ENCODE measurements at places on chromosomes 2 and 18.

DNA sequence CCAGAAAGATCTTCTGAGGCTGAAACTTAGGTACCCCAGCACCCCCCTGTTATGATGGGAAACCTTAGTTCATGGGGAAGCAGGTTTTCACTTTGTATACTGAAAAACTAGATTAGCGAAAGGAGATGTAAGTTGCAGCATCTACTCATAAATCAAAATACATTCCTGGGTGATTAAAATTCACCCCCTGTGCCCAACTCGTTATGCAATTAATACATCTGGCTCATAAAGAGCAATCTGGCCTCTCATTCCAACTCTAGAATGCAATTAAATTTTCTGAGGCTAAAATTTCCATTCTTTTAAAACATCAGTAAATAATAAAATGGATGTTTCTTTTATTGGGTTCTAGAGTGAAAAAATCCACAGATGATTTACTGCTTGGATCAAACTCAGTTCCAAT is 110.9 kb upstream of the BZW1 start:
- DNase-seq = no peak

GRCh38 chr18:73119574-73119973 is 251.8 kb upstream of the NETO1 start:
- no peak for DNase-seq

DNA sequence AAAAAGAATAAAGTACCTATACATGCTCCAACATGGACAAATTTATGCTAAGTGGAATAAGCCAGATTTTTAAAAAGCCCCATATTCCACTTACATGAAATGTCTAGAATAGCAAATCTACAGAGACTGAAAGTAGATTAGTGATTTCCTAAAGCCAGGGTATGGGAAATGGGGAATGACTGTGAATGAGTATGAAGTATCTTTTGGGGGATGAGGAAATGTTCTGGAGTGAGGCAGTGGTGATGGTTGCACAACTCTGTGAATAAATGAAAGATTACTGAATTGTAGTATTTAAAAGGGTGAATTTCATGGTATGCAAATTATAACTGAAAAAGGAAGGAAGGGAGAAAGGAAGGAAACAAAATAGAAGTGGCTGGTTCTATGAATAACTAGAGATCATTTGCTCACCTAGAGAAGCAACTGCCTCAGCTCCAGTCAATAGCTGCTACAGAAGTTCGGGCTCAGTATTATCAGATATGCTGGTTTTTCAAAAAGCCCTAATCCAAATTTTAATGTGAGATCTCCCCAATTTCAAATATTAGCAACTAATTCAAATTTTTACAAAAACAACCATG is 39.3 kb downstream of the MAP3K2 start:
- DNase-seq = no peak

DNA sequence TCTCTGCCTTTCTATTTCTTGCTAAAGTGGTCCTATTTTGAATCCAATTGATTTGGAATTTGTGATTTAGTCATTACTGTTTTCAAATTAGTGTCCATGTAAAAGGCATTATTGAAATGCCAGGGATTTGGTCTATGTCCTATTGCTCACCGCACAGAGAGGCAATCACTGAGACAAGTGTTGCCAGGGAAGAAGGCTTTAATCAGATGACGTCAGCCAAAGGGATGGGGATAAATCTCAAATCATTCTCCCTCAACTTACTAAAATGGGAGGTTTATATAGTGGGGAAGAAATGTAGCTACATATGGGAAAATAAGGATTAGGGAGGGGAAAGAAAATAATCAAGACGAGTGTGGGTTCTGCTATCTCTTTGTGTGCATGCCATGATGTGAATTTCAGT is 9.6 kb downstream of the SERPINB12 start:
- DNase-seq = no peak

GRCh38 chr2:1451422-1451821 is 38.2 kb downstream of the TPO start:
- no peak for DNase-seq

GRCh38 chr2:144774809-144775208 is 254.9 kb upstream of the ZEB2 start:
- no peak for DNase-seq

Data from NT2/D1 (cell line).